ENCODE measurements at places on chromosomes 2 and 18.

- DNase-seq, result peak; percentile 51
These were observed 41.3 kb downstream of the SCG2 start for GRCh38 chr2:223560749-223561435.

GRCh38 chr2:66431274-66431642, 3.7 kb upstream of the MEIS1 start:
- no peak for DNase-seq

- DNase-seq, result no peak
These were observed 208.5 kb upstream of the ZSWIM2 start for GRCh38 chr2:187057466-187057865.

DNA sequence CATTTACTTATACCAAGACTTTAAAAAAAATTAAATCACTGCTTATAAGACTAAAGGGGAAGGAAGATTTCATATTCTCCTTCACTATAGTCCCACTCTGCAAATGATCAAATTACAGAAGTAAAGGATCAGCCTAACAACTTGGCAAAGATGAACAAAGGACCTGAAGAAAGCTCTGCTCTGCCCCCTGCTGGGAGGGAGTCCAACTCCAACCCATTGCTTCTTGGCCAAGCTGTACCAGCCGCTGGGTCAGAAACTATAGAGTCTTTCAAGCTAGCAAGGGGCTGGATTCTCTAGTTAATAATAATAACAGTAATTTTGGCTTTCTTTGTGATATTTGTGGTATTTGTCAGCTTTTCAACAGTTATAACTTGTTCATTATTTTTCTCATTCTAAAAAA, 927.0 kb upstream of the CRIM1 start:
- DNase-seq, result peak; percentile 3

DNA sequence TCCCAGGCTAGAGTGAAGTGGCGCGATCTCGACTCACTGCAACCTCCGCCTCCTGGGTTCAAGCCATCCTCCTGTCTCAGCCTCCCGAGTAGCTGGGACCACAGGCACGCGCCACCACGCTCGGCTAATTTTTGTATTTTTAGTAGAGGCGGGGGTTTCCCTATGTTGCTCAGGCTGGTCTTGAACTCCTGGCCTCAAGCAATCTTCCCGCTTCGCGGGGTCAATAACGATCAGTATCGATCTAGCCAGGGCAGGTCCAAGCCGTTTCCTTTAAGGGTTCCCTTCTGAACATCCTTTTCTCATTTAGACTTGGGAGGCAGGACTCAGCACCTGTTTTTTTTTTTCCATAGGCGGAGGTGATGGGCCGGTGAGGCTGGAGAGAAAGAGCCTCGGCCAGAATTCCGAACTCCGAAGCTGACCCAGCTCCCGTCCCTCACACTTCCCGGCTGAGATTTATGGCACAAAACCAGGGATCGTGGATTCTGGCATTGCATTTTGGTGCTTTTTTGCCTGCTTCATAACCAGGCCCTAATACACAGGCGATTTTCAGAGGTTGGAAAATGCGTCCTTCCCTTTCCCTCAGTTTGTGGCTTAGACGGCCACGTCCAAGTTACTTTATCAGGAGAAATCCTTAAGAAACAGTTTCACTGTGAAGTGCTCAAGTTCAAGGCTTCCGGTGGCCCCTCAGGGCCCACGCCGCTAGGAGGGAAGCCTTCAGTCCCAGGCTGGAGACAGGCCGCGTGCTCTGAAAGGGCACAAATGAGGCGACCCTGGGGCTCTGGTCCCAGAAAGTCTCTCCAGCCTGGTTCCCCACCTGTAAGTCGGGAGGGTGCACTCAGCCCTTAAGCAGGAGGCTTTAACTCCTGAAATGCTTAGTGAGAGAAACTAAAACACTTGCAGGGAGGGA, 998 bp upstream of the SLC66A3 start:
- no peak for DNase-seq

GRCh38 chr2:10287761-10288160, 14.9 kb upstream of the HPCAL1 start:
- no peak for DNase-seq

GRCh38 chr2:113672326-113672932, 45.4 kb downstream of the RABL2A start:
- DNase-seq, result no peak

GRCh38 chr2:5839550-5839949, 147.4 kb downstream of the SOX11 start:
- no peak for DNase-seq

DNA sequence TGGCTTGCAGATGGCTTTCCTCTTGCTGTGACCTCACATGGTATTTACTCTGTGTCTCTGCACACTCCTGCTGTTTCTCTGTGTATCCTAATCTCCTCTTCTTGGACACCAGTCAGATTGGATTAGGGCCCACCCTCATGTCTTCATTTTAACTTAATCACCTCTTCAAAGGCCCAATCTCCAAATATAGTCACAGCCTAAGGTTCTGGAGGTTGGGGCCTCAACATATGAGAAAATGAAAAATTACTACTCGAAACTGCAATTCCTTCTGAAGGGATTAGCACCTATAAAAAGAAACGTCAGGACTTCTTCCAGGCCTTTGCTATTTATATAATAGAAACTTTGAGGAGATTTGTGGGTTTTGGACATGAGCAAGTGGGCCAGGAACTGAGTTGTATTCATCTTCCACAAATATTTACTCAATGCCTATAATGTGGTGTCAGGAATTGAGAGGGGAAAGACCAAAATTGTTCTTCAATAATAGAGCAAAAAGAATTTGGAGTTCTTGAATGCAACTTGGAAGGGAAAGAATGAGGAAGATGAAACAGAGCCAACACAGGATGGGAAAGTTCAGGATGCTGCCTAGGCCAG, 270.0 kb upstream of the FN1 start:
- peak; percentile 39 for DNase-seq

DNA sequence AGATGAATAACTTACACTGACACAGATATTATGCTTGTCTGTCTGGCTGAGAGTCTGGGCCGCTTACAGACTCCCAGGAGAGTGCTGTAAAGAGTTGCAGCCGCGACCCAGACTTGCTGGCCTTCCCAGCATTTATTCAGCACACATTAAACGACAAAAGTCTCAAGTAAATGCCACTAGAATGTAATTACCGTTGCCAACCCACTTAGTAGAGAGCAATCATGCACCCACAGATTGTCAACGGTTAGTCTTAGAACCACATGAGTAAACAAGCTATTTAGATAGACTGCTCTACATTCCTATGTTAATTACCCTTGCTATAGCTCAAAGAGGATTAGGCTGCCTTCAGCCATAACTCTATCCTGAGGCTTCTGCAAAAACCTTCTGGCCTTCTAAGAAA, 47.8 kb upstream of the C2orf74 start:
- no peak for DNase-seq

GRCh38 chr2:107202962-107203591, 317.1 kb upstream of the ST6GAL2 start:
- no peak for DNase-seq

- DNase-seq, result no peak
These were observed 261.7 kb downstream of the SATB2 start for GRCh38 chr2:199195927-199196502.

- no peak for DNase-seq
These were observed 487.2 kb downstream of the DCDC2C start for GRCh38 chr2:4190548-4190947.

GRCh38 chr2:168005586-168005985, 241.8 kb downstream of the STK39 start:
- no peak for DNase-seq

GRCh38 chr18:55322178-55322735, 265.7 kb downstream of the TCF4 start:
- DNase-seq, result peak; percentile 98

GRCh38 chr2:60552851-60553494, 481 bp downstream of the BCL11A start:
- DNase-seq, result no peak

DNA sequence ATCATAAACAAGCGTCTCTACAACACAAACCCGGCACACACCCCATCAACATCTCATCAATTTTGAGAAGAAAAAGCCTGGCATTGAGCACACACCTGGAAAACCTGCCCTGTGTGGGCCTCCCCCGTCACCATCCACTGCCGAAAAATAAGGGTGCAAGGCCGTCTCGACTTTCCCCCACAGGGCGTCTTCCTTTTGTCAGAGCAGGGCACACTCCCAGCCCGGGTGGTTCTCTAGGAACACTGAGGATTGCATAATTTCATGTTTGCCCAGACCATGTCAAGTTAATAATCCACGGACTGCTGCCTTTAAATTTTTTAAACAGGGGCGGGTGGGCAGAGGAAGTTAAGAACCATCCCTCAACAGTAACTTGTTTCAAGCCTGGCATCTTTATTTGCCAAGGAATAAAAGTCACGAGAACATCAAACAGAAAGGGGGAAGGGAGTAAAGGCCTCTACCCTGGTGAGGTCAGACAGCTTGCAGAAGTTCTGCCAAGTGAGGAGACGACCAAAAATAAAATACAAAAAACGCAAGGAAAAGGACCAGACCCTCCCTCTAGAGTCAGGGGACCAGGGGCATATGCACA, 2.1 kb downstream of the TFCP2L1 start:
- DNase-seq, result no peak

- peak; percentile 12 for DNase-seq
These were observed 103.4 kb downstream of the MBD5 start for GRCh38 chr2:148124271-148124670.

Data from fibroblast of mammary gland (primary cell).